ENCODE measurements at places on chromosomes 7 and 10.

DNA sequence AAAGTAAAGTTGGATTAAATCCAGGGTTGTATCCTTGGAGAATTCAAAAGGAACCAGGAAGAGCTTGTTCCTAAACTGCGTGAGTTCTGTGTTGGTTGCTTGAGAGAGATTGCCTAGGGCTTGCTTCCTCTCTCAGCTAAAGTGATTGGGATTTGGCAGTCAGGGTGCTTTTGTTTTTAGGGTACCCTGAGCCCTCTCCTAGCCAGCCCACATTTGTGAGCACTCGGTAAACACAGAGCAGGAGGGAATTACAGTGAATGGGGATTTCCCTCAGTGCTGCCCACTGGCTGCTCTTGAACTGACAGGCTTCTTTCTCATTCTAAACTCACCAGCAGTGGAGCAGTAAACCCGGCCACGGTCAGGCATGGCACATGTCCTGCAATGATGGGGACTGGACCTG, 146.9 kb downstream of the TPST1 start:
- no peak for DNase-seq

DNA sequence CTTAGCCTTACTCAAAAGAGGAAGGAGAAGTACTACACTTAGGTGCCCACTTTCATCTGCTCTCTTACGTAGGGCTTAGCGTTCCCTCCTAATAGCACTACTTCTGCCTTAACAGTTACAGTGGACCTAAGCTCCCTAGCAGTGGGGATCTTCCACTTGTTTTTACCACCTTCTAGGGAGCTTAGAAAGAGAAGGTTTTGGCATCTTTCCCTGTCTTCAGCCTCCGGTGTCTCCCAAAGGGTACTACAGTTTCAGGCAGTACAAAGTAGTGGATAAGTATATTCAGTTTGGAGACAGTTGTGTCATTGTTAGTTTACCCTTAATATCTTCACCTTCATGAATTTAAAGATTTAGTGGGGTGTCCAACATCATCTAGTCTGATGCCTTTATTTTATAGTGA, 14.6 kb downstream of the CHRM2 start:
- DNase-seq: no peak

- no peak for DNase-seq
Observed at GRCh38 chr10:308572-309085, 173.4 kb downstream of the ZMYND11 start.

DNA sequence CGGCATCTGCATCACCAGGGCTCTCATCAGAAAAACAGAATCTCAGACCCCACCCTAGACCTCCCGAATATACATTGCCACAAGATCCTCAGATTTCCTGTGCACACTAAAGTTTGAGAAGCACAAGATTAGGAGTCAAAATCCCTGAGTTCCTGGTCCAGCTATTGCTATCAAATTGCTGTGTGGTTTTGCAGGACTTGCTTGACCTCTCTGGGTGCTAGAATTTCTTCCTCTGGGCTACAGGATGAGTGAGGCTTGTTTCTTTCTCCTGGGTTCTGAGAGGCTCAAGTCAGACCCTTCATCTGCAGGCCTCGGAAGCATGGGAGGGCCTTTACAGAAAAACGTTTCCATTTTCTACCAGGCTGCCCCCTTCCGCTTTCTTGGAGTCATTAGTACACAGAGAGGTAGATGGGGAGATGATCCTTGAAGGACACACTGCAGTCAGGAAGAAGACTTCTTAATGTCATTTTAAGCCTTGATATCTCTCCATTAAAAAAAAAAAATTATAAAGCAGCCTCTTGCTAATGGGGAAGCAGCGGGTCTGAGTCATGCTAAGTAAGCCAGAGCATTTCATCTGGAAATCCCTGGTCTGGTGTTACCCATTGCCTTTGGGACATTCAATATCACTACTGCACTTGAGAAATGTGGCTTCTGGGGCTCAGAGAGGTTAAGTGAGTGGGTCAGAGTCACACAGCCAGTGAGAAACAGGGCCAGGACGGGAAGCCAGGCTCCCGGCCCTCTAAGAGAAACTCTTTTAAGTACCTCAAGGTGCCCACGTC, 173.5 kb downstream of the KCNMA1 start:
- DNase-seq: no peak

GRCh38 chr7:81562581-81562980, 207.3 kb downstream of the HGF start:
- no peak for DNase-seq

- DNase-seq: no peak
Observed at GRCh38 chr7:111301891-111302290, 211.0 kb downstream of the LRRN3 start.

DNA sequence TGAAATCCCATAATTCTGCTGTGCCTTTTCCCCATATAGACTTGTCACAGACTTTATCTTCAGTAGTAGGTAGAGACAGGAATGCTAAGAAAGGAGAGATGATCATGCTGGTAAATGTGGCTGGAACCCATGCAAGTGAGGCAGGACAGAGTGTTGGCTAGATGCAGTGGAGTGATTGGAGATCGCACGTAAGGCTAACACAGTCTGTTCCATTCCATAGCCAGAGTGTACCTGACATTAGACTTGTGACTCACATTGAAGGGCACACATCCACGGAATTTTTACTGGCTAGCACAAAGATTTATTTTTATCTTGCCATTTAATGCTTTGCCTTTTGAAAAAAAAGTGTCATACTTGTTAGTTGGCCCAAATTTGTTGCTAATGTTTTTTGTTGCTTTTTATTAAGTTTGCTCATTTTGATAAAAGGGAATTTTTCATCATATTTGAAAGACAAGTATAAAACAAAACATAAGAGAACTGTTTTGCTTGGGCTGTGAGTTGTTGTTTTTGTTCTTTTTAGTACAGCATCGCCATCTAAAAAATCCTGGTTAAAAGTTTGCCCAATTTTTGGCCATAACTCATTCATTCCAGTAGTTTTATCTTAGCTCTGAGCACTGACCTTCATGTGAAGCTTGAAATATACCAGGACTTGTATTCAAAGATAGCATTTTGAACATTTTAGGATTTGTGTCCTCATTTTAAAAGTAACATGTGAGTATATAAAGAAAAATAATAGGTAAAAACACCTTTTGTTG, 81.0 kb downstream of the CPED1 start:
- no peak for DNase-seq

GRCh38 chr7:28999895-29000716, 42.0 kb upstream of the TRIL start:
- no peak for DNase-seq

GRCh38 chr10:517872-518475, 171.5 kb downstream of the DIP2C start:
- no peak for DNase-seq

- DNase-seq: no peak
Observed at GRCh38 chr7:4873071-4873944, 10.2 kb downstream of the RADIL start.

DNA sequence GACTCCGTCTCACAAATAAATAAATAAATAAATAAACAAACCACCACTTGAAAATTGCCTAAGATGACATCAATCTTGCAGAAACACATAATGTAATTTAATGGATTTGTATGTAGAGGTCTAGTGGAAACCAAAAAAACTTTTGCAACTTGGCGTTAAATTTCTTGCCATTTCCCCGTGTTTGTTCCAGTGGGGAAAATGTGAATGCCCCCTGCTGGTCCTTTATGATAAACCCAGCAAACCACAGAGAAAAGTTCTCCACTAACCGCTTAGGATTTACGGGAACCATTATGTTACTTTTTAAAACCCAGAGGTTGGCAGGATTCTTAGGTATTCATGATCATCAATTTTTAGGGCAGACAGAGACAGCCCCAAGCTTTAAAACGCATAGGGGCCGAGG, 32.5 kb downstream of the LAMB4 start:
- DNase-seq: no peak

DNA sequence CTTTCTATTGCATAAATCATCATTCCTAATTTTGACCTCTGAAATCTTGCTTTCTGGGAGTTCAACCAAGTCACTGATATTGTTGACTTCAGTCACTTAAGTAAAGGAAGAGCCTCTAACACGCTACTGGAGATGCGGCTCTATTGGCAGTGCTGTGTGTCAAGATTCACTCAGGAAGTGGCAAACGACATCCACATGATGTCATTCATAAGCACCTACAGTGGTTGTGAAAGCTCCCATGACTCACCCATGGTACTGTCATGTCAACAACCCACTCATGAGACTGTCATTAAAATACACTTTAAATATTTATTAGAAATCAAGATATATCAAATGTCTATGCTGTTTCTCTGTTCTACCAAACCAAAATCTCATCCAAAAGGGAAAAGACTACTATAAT, 52.5 kb upstream of the LHFPL3 start:
- DNase-seq: no peak

DNA sequence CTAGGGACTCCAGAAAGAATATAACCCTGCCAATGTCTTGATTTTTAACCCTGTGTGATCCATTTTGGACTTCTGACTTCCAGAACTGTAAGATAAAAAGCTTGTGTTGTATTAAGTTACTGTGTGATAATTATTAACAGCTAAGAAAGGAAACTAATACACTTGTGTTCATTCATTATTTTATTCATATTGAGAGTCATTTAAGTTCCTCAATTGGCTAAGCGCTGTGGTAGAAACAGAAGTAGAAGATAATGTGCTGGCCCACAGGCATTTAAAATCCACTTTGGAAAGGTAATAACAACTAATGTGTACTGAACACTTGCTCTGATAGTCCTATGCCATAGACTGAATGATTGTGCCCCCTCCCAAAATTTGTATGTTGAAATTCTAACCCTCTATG, 471.7 kb upstream of the GHITM start:
- DNase-seq: no peak

- no peak for DNase-seq
Observed at GRCh38 chr7:137476937-137477336, 133.4 kb upstream of the PTN start.

DNA sequence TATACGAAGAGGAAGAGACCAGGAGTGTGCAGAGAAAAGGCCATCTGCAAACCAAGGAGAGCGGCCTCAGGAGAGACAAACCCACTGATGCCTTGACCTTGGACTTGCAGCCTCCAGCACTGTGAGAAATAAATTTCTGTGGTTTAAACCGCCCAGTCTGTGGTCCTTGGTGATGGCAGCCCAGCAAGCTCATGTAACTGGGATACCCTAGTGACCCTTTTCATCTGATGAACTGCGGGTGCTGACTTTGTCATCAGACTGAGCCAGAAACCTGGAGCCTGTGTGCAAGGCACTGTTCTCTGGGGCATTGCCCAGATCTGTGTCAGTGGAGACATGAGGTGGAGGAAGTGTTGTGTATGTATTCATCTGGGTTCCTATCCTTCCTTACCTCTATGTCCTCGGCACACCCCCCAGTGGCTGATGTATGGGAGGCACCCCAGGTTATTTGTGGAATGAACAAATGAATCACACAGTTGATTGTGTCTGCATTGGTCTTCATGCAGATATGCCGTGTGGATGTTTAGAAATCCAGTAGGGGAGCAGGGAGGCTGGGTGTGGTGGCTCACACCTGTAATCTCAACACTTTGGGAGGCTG, 64.5 kb upstream of the BTBD16 start:
- DNase-seq: no peak

DNA sequence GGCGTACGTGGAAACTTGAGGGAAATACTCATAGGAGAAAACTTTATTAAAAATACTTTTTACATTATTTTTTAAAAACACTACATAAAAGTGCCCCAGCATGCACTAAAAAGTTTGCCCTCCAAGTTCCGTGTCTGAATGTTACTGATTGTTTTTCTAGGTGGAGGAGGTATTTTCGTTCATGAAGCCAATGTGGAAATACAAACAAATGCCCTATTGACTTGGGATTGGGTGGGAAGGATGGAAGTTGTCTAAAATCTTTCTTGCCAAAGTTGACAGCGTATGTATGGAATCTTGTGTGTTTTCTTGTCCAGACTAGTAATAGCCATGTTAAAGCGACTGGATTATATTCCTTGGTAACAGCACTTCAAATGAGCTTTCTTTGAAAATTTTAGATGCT, 1.2 kb downstream of the PROSER2 start:
- DNase-seq: no peak

DNA sequence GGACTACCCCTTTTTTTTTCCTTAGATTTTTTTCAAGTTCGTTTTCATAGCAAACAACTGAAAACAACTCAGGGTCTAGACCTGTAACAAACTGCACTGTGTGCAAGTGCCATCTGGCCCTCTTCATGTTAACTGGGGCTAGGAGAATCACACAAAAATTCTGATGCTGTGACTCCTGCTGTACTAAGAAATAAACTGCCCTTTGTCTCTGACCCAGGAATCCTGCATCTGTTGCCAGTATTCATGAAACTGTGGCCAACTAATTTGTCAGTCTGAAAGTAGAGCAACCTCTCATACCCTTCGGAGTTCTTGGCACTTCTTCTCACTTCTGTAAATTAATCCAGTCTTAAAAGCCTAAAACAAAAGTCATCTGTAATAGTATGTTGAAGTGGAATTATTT, 218.4 kb upstream of the PCDH15 start:
- DNase-seq: no peak

GRCh38 chr10:100036850-100037249, 27.1 kb upstream of the DNMBP start:
- no peak for DNase-seq

DNA sequence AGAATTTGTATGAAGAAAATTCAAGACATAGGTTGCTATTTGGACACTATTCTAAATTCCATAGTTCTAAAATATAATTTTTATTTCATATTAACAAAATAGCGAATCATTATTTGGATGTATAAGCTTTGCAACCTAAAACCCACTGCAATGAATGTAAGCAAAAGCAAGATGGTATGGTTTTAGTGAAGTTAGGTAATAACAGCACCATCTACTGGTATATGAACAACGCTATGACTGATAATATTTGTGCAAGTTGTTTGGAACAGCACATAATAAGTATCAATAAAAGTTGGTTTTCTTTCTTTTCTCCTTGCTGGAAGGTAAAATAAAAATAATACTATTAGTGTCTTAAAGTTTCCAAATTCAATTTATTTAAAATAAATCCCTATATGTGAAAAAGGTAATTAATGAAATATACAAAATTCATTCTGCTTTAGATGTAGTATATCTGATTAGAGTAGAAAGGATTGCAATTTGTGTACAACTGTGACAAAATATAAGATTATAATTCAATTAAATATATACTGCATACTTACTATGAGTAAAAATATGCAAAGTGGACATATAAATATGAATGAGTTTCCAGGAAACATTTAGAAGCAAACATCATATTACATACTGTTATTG, 79.0 kb upstream of the LSM8 start:
- DNase-seq: no peak

DNA sequence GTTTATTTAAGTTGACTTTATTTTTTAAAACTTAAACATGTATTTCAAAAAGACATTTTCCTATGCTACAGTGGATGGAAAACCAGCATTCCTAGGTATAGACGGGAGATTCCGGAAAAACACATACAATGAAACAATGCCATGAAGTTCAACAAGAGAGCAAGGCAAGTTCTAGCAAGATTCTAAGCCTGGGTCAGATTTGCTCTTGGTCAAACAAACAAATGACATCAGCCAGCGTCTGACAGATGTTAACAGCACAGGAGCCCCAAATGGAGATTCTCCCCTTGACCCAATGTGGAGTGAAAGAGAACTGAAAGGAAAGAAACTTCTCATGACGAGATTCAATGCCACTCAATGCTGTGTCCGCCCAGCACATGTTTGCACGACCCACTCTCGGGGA, 149.9 kb downstream of the NEURL1 start:
- DNase-seq: no peak

GRCh38 chr10:102982296-102982695, 64.2 kb downstream of the CNNM2 start:
- no peak for DNase-seq

All from stimulated activated CD8-positive, alpha-beta memory T cell treated with anti-CD3 and anti-CD28 coated beads, Interleukin-12 subunit alpha, Interleukin-12 subunit beta, amount 100 ng/mL, for 4 hours (primary cell).